ENCODE measurements at places on chromosomes 16 and 17.

DNA sequence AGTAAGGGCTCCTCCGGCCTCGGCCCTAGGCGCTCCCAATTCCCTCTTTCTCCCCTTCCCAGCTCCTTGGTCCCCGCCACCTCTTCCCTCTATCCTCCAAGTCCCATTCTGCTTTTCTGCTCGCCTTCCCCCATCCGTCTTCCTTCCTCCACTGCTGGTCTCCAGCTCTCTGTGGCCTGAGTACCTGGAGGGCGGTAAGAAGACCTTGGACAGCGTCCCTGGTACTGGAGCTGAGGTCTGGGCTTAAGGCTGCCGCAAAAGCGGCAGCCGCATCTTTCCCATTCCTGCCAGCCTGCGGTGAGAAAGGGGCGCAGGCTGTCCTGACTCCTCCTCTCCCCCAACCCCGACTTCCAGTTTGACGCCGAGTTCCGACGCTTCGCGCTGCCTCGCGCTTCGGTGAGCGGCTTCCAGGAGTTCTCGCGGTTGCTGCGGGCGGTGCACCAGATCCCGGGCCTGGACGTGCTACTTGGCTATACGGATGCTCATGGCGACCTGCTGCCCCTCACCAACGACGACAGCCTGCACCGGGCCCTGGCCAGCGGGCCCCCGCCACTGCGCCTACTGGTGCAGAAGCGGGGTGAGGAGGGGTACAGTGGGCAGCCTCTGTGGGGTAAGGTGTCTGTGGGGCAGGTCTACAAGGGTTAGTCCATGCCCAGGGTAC lies 471 bp downstream of the PARD6A start:
- DNase-seq = no peak

- DNase-seq = no peak
These were observed 16.2 kb downstream of the ITGA3 start for GRCh38 chr17:50072130-50072529.

DNA sequence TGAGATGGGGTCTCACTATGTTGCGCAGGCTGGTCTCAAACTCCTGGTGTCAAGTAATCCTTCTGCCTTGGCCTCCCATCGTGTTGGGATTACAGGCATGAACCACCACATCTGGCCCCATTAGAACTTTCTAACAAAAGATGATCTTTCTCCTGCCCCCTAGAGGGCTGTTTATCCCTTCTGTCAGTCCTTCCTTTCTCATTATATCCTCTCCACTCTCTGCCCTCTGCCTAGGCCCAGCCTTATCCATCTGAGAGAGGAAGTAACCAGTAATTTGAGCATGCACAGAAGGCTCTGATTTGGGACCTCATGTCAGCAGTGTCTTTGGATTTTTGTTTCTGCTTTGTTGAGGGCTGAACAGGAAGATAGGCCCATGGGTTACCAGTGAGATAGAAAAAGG lies 4.4 kb upstream of the DHX40 start:
- DNase-seq = no peak

DNA sequence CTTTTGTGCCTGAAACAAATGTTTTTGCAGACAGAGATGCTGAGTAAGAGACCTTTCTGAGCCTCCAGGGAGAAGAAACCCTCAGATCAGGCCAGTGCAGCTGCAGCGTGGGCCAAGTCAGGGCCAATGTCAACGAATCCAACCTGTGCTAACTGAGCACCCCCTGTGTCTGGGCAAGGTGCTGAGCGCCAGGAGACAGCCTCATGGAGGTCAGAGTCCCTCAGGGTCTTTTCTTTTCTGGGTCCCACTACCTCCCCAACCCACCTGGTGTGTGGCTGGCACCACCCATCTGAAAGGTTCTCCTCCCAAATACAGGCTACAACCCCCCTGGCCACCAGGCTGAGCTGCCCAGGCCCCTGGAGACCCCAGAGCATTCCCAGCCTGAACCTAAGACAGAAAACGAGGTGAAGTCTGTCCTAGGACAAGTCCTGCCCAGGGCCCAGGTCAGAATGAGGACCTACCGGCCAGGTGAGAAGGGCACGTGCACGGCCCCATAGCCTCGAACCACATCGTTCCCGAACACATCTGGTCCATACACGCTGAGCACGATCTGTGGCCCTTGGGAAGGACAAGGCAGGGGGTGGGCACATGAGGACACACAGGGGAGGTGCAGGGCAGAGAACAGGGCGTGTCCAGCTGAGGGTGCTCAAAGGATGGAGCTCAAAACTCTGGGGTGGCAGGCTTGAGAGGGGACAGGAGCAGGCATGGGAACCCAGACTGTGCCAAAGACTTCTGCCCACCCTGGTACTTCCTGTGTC lies 15.0 kb downstream of the B9D1 start:
- DNase-seq = no peak

DNA sequence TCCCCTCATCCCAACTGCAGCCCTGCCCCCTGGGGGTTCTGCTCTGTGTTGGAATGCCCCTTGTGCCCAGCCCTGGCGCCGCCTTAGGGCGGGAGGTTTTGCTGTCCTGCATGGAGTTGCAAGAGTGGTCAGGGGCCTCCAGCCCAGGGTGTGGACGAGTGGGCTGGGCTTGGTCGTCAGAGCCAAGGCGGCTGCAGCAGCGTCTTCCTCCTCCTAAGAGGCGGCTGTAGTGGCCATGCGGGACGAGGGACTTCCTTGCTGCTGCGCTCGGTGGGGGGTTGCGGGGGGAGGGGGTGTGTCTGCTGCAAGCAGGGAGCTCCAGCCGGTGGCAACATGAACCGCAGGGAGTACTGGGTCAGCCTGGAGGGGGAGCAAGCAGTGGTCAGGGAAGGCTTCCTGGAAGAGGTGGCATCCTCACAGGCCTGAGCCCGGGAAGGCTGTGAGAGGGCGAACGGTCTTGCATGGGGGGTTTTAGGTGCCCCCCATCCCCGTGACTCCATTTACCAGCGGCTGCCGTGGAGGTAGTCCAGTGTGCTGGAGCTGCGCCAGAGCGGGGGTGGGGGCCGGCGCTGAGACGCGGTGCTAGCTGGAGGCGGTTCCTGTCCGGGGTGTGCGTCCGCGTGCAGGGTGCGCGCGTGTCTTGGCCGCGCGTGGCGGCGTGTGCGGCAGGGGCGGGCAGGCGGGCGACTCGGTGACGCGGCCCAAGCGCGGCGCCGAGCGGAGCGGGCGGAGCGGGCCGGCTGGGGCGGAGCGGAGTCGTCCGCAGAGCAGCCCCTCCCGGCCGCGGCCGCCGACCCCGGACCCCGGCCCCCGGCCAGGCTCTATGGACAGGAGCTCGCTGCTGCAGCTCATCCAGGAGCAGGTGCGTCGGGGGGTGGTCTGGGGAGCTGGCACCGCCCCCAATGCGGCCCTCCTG lies at the start of gene RHBDL1:
Gene RHBDL1, plus strand, starts transcription at position 704 of the 916 bp plus-strand sequence. Its CDS starts 120 bp downstream, at position 824.
- DNase-seq = no peak

DNA sequence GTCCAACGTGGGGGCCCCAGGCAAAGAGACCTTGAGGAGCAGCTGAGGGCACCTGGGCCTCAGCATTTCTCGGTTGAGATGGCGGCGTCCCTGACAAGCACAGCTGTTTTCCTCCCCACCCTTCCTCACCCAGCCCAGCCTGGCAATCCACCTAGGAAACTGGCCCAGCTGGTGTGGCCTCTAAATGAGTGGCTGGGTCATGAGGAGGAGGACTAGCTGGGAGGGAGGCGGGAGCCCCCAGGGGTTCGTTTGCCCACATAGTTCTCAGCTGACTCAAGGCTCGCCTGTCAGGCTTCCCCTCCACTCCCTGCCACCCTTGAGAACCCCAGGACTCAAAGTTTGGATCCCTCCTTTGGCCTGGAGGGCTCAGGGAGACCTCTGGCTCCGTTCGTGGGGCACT lies 5.9 kb downstream of the RNF222 start:
- DNase-seq = no peak
